ENCODE measurements at places on chromosomes 3 and 15. TPM values are rescaled to one million over a fixed set of nuclear protein-coding genes. Genes with fewer than 3 reads are reported as not detected.

DNA sequence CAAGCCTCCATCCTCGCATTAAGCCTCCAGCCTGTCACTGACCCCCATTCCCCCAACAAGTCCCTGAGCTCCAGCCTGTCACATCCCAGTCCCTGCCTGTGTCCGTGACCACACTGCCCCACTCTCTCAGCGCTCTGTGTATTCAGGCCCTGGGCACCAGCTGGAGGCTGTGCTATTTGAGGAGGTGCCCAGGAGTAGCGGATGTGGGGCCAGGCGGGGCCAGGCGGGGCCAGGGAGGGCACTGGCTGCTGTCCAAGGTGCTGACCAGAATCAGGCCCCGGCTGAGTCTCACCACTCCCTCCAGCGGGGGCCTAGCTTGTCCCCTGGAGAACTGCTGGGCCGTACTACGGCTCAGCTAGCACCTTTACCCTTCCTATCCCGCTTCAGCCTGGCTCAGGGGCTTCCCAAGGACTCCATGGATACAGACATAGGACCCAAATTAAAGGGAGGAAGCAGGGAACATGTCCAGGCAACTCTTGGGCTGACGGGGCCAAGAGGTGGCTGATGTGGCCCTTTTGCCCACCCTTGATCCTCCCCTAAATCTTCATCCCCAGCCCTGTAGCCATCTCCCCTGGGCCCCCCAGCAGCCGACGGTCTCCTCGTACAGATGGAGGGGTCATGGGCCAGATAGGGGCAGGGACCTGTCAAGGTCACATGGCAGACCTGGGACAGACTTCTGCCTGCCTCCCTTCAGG lies 1.1 kb downstream of the HHATL start:
- DNase-seq, result no peak

DNA sequence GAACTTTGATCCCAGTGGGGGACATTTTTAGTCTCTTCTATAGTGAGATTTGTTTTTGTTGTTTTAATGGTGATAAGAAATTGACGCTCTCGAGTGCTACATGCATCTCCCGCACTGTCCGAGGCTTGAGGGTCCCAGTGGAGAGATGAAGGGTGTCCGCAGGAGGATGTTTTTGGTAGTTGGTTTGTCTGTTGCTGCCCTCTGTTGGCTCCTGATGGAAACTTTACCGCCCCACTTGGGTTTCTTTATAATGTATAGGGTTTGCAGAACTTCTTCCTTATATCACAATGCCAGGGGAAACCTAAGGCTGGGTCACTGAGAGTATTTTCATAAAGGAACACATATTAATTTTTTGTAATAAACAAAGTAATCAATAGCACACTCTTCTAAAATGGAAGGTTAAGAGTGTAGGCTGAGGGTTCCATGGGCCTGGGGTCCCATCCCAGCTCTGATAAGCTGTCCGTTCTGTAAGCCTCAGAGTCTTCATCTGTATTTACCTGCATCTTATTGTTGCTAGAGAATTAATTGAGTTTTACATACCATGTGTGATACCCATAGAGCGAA lies 185.3 kb upstream of the FEZF2 start:
- DNase-seq, result no peak

- DNase-seq, result peak; percentile 80
Observed at GRCh38 chr15:84734794-84735479, 13.5 kb upstream of the ZNF592 start.

DNA sequence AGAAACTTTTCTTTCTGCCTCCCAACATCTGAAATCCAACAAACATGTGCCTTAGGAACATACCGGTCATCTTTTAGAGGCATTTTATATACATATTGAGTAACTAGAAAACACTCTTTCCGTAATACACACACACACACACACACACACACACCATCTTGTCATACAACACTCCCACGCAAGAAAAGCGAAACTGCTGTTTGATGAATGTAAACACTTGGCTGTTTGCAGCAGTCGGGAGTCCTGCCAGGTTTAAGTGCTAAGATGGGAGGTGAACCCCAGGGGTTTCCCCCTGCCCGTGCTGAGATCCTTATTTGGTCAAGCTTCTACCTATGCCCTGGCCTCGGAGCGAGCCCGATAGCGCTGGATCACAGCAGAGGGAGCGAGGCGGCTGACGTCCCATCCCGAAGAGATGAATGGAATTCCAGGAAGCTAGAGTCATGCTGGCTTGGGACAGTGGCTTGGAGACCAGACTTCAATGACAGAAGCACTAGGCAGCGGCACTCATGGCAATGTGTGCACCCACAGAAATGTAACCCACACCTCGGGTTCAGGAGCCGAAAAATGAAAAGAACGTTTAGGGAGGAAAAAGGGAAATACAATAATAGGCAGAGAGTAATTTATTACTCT lies 1.3 kb upstream of the THBS1 start:
- peak; percentile 75 for DNase-seq

DNA sequence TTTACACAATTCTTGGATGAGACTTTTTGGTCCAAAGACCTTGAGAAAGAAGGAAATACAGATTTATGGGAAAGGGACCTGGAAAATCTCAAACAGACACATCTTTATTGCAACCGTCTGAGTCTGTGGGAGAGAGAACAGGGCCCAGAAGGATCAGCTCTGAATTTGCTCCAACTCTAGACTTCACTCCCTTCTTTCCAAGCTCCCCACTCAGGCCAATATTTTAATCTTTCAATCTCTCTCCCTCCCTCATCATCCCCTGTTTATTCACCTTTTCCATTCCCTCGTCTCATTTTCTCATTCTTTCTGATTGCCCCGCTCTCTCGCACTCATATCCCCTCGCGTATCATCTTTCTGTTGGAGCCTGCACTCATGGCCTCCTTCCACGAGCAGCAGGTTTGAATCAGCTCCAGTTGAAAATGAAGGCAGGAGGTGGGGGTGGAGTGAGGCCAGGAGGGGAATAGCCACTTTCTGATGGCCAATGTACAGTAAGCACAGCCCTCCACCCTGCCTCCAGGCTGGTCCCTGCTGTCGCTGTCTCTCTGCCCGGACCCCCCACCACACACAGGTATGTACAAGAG lies 63.6 kb upstream of the BOC start:
- no peak for DNase-seq

- DNase-seq, result peak; percentile 88
Observed at GRCh38 chr3:9396301-9396631, 1.1 kb upstream of the SETD5 start.

GRCh38 chr3:144244662-144245061 lies 273.0 kb downstream of the DIPK2A start:
- no peak for DNase-seq

DNA sequence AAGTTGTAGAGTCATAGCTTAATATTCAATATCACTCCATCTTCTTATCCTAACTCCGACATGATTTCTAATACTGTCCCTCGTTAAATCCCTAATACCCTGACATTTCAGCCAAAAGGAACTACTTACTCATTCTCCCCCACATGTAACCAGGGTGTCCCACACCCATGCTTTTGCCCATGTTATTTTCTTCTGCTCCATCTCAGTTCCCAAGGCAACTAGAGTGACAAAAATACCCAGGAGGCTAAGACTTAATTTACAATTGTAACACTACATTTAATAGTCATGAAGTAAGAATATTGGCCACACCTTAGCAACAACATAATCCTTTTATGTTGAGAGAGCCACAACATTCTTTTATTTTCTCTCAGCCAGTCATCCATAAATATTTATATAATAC lies 248.5 kb upstream of the TGFBR2 start:
- no peak for DNase-seq

DNA sequence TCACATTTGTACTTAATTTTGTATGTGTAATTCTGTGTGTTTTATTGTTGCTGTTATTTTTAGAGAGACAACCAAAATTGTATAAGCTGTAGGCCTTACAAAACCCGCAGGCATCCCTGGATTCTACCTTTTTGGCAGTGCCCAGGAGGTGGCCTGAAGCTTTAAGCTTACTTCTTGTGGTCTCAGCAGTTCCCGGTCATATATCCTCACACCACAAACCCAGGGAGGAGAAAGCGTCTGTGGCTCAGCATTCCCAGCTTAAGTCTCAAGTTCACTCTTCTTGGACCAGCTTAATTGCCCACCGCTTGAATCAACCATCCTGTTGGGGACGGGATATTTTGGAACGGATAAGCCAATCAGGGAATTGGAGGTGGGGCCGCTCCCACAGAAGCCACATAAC lies 36.7 kb downstream of the C2CD4A start:
- no peak for DNase-seq

DNA sequence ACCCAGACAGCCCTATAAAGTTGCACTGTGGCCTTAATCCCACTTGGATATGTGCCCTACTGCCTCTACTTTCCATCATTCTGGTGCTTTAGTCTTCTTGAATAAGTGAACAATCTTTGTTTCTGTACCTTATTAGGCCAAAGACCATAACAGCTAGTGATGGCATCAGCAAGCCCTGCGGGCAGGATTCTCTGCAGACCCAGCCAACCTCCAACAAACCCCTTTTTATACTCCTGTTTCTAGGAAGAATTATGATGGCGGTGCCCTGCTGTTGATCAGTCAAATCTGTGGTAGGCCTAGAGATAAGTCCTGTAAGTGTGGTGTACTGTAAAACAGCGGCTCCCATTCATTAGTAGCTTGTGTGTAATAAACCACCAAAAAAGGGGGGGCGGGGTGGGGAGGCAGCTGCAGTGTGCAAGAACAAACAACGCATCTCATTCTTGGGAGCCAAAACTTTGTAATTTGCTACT lies 40.5 kb downstream of the SOX2 start:
- DNase-seq, result no peak

DNA sequence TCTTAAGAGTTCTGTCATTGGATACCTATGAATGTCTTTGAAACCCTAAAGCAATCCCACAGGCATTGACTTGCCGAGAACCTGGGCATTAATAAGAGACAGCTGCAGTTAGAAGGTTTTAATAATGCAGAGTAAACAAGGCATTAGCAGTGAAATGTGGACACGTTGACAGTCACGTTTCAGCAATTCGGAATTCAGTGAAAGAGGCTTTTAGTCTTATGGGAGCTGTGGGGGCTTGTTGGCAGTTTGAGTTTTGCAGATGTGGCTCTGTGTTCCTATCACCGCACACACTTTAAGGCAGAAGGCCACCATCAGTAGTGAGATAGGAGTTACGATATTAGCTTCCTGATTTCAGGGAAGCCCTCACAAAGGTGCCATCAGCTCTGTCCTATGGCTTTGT lies 145.2 kb upstream of the NUDT16 start:
- no peak for DNase-seq

Gene COL7A1
- 6.6 TPM for total RNA-seq

Gene TRIM71
- not detected for total RNA-seq

Gene CIP2A
- 2.5 TPM for total RNA-seq

Gene GOLGA8Q
- 1.5 TPM for total RNA-seq

Gene STRA6
- 0.22 TPM for total RNA-seq

Gene CD86
- 12.9 TPM for total RNA-seq

Data from adrenal gland (tissue), 19 donors.